ENCODE measurements at places on chromosomes 5 and 9. TPM values are rescaled to one million over a fixed set of nuclear protein-coding genes. Genes with fewer than 3 reads are reported as not detected.

DNA sequence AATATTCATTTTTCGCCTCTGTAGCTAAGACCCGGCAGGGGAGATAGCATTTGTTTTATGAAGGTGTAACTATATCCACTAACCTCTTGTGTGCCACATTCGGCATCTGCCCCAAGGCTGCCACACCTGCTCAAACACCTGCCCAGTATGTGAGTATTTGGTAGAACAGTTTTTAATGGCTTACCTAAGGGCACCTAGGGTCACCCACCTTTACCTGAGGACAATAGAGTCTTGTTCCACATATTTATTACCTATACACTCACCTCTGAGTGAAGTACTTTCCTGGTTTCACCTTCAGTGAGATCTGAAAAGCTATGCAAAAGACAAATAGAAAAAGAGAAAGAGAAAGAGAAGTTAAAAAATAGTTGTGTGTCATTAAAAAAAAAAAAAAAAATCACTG lies 68.0 kb upstream of the PIP5K1B start:
- H3K27me3 ChIP-seq = no peaks in the 10 kb centered on the region
- no peak overlapping the region for H3K4me3 ChIP-seq
- no peaks in the 10 kb centered on the region for H3K4me1 ChIP-seq
- no peak overlapping the region for H3K27ac ChIP-seq
- no peaks in the 10 kb centered on the region for H3K36me3 ChIP-seq

The PCDHB15 gene
- polyA plus RNA-seq = 1.2 TPM

The PDE8B gene
- 5.4 TPM for polyA plus RNA-seq

The PCDHGA5 gene
- 0.79 TPM for polyA plus RNA-seq

GRCh38 chr9:15295761-15296405 lies 11.1 kb downstream of the TTC39B start:
- H3K4me3 ChIP-seq = no peak overlapping the region
- no peaks in the 10 kb centered on the region for H3K36me3 ChIP-seq
- no peaks in the 10 kb centered on the region for H3K27me3 ChIP-seq
- DNase-seq = peak; percentile 20

- H3K27ac ChIP-seq = peak overlapping the region; percentile 41
- peak; percentile 86 for DNase-seq
- H3K36me3 ChIP-seq = no peaks in the 10 kb centered on the region
- H3K27me3 ChIP-seq = no peaks in the 10 kb centered on the region
- H3K4me1 ChIP-seq = peaks cover 37% of the 10 kb centered on the region
Measured at GRCh38 chr9:128005923-128006322, 25.1 kb upstream of the EEIG1 start.

The MAP1B gene
- polyA plus RNA-seq = 29.3 TPM

DNA sequence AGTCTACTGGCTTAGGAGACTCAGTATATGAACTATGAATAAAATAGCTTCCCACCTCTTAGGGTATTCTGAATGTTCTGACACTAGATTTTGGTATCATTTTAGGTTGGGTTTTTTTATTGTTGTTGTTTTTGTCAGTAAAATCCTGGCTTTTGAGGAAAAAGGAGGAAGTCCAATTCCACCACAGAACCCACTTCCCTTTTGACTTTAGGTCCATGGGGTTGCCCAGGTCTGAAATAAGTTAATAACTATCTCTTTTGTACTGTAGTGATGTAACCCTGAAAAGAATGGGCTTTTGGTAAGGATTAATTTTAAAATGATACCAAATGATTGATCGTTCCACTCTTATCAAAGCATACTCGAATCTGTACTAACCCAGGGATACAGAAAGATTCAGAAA lies 29.1 kb upstream of the IL12B start:
- no peaks in the 10 kb centered on the region for H3K4me1 ChIP-seq
- no peaks in the 10 kb centered on the region for H3K27me3 ChIP-seq
- H3K4me3 ChIP-seq = no peak overlapping the region
- no peak overlapping the region for H3K27ac ChIP-seq

- H3K4me3 ChIP-seq = no peak overlapping the region
- no peaks in the 10 kb centered on the region for H3K27me3 ChIP-seq
- no peak overlapping the region for H3K27ac ChIP-seq
Measured at GRCh38 chr9:95924987-95925386, 49.5 kb downstream of the ERCC6L2 start.

The ANKRD18A gene
- 0.16 TPM for polyA plus RNA-seq

GRCh38 chr5:65768723-65769346 lies 46.8 kb downstream of the NLN start:
- no peak overlapping the region for H3K27ac ChIP-seq
- H3K36me3 ChIP-seq = no peaks in the 10 kb centered on the region
- no peak overlapping the region for H3K4me3 ChIP-seq
- DNase-seq = no peak

The MROH2B gene
- not detected for polyA plus RNA-seq

The IFNA13 gene
- polyA plus RNA-seq = not detected

DNA sequence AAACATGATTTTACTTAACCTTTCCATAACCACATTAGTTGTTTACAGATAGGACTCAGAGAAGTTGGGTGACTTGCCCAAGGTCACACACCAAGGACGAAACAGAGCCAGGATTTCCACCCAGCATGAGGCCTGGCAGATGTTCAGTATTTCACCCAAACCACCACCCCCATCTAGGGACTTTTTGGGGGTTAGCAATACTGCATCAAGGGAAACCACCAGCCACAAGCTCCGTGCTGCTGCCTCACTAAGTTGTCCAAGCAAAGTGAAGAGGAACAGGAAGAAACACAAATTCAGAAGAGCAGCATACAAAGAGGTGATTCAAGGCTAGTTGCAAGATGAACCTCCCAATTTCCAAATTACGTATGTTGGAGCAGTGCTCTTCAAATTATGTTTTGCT lies 219.6 kb upstream of the RORB start:
- no peak overlapping the region for H3K4me3 ChIP-seq
- no peaks in the 10 kb centered on the region for H3K4me1 ChIP-seq
- no peak for DNase-seq
- H3K36me3 ChIP-seq = no peaks in the 10 kb centered on the region
- no peak overlapping the region for H3K27ac ChIP-seq

All from adrenal gland (tissue), 19 donors.